NAMALWA (cell line): ENCODE measurements at places on chromosomes 1 and 21.

GRCh38 chr1:23619299-23620188 is 60.2 kb upstream of the ID3 start:
- peak; percentile 95 for DNase-seq

GRCh38 chr1:163970699-163971098 is 588.3 kb upstream of the PBX1 start:
- no peak for DNase-seq

DNA sequence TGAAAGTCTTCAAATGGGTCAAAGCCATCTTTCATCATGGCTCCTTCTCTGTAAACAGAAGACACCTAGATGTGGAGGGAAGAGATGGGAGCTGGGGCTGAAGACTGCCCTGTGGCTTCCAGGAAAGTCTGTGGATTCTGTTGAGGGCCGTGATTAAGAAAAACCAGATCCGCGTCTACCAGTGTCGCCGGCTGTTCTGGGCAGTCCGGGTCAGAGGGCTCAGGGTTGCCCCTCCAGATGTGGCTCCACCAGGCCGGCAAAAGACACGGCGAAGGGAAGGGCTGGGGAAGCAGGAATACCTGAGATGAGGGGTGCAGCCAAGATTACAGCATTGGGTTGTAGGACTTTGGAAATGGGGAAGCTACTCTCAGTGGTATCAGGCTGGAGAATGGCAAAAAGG is 162.6 kb downstream of the RHOU start:
- DNase-seq = no peak

GRCh38 chr1:243968413-243968812 is 82.7 kb upstream of the ZBTB18 start:
- DNase-seq = no peak

DNA sequence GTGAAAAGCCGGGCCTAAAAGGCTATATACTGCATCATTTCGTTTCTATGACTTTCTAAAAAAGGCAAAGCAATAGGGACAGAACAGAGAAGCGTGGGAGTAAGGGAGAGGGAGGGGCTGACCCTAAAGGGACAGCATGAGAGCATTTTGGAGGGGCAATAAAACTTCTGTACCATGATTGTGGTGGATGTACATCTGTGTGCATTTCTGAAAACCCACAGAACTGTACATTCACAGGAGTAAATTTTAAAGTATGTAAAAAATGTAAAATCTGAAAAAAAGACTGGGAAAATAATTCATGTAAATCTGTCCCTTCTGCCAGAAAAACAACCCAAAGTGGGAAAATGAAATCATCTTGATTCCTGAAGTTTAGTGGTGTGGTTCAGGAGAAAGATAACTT is 235.4 kb downstream of the CENPF start:
- no peak for DNase-seq

- DNase-seq = no peak
These were observed 66.0 kb downstream of the SYDE2 start for GRCh38 chr1:85134583-85135391.

GRCh38 chr1:51170342-51170741 is 65.7 kb upstream of the RNF11 start:
- no peak for DNase-seq

DNA sequence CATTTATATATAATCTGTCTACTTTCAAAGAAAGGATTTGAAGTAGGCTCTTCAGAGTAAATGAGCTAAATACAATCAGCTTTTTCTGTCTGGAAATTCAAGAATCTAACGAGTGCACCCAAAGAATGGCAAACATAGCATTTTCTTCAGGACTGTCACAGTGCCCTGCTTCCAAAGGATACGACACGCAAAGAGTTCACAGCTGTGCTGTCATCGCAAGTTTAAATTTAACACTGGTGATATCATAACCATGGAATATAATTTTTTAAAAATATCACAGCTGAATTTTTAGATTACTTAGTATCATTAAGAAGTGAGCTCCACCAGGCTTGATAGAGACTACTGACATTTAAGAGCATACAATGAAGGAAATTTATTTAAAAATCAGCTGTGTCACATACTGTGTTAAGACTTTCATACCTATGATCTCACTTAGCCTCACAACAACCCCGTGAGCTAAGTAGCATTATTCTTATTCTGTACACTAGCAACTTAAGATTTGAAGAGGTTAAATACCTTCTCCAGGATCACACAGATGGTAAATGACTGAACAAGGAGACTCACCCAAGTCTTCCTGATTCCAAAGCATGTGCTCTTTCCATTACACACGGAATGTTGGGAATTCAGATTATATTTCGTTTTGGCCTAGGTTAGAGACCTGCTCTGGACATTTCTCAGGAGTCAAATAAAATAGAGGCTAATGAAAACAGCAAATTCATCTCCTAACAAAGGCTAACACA is 46.2 kb upstream of the PRRX1 start:
- DNase-seq = no peak

- no peak for DNase-seq
These were observed 14.4 kb downstream of the CD55 start for GRCh38 chr1:207335695-207336363.

DNA sequence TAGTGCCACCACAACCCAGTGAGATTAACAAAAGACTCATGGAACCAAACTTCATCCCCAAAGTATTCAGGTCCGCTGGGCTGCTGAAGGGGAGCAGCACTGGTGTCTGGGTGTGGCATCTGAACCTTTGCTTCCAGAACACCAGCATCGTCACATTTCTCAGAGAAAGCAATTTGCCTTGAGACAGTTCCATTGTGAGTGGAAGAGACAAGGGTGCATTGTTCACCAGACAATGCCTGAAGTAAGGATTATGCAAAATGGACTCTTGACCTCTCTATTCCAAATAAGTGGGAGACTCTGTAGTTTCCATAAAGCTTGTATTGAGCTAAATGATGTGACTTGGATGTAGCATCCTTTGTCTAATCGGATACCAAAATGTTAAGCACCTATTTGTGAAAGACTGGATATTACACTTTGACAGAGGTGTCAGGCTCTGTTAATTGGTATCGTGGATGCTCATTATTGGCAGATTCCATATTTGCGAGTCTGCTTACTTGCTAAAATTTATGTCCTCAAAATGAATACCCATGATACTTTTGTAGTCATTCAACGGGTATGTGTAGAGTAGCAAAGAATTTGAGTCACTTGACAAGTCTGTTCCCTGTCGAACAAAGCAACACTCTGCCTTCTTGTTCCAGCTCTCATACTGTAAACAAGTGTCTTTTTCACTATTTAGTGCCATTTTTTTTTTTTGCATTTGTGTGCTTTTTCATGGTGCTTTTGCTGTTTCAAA is 75.6 kb downstream of the MRPS6 start:
- no peak for DNase-seq
